Mesothelial cell of epicardium (in vitro differentiated cells): ENCODE measurements at places on chromosomes 13 and 19. TPM values are rescaled to one million over a fixed set of nuclear protein-coding genes. Genes with fewer than 3 reads are reported as not detected.

The MBD3L2 gene
- total RNA-seq, result not detected in 3 replicates

DNA sequence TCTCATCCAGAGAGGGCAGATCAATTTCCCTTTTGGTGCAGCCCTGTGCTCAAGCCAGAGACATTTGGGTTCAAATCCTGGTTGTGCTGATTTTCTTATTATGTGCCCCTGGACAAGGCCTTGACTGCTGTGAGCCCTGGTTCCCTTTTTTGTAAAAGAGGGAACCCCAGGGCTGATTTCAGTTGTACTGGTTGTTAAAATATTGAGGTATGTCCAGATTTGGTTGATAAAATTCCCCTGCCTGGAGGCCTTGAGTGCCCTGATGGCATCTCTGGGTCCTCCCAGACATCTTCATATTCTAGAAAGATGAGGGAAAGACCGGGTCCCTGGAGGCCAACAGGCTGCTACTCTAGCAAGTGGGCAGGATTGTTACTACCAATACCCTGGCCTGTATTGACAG lies 14.4 kb upstream of the PLAUR start:
- DNase-seq, result no peak
- peaks cover 3% of the 10 kb centered on the region for H3K27me3 ChIP-seq
- H3K4me3 ChIP-seq, result no peak overlapping the region
- peaks cover 5% of the 10 kb centered on the region for H3K4me1 ChIP-seq
- no peaks in the 10 kb centered on the region for H3K36me3 ChIP-seq

- H3K27me3 ChIP-seq, result no peaks in the 10 kb centered on the region
- H3K4me1 ChIP-seq, result peaks cover 17% of the 10 kb centered on the region
- H3K36me3 ChIP-seq, result no peaks in the 10 kb centered on the region
- no peak overlapping the region for H3K4me3 ChIP-seq
- peak overlapping the region; percentile 35 for H3K27ac ChIP-seq
- DNase-seq, result no peak
Measured at GRCh38 chr13:76758738-76759137, 127.5 kb downstream of the KCTD12 start.

DNA sequence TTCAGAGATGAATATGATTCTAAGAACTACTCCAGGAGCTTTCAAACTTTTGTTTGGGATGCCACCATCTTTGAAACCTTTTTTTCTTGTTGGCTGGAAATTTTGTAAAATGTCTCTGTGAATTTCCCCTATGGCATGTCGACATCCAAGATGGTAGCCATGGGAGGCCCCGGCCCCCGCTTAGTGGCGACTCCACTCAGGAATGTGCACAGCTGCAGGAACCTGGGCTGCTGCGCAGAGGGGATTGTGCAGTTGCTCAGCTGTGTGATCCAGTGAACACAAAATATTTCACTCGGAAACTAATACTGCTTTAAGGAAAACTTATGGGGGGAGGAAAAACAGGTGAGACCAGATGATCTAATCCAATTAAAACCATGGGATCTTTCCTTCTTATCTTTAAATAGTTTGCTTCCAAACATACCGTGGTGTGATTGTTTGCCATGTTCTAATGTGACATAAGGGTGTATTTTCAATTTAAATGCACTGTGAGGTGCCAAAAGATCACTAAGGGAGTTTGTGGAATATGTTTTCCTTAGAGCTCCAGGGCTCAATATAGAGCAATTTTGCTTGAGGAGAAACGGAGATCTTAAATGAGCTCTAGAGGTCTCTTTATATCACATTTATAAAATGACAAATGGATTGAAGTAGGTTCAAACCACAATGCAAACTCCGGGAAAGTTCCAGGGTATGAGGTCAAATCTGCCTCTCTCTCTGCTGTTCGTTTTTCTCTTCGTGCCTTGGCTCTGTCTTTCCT lies 497.7 kb downstream of the FGF9 start:
- no peak overlapping the region for H3K4me3 ChIP-seq
- peaks cover 12% of the 10 kb centered on the region for H3K36me3 ChIP-seq
- DNase-seq, result no peak
- H3K4me1 ChIP-seq, result peaks cover 38% of the 10 kb centered on the region
- H3K27ac ChIP-seq, result peak overlapping the region; percentile 88
